SJCRH30 (cell line): ENCODE measurements at places on chromosomes 12 and 14. TPM values are rescaled to one million over a fixed set of nuclear protein-coding genes. Genes with fewer than 3 reads are reported as not detected.

DNA sequence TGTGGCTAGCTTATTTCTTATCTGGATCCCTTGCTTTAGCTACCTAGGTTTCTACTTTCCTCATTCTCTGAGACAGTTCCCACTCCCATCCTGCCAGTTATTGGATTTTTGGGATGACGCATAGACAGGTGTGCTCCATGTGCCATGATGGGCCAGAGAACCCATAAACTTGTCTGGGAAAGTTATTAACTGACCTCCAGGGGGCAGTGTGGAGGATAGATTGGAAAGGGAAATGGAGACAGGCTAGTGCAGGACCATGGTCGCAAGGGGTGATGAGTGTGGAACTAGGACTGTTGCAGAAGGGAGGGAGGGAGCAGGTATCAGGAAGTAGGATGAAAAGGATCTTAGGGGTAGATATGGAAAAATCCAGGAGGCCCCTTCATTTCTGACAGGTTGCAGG is 80.3 kb downstream of the ESRRB start:
- H3K36me3 ChIP-seq: no peaks in the 10 kb centered on the region
- peak; percentile 58 for DNase-seq
- no peak overlapping the region for H3K4me3 ChIP-seq

GRCh38 chr14:52455291-52456088 is 96.8 kb downstream of the TXNDC16 start:
- H3K4me3 ChIP-seq: no peak overlapping the region
- H3K4me1 ChIP-seq: peaks cover 4% of the 10 kb centered on the region; the same call in 1 of the 2 replicates
- H3K36me3 ChIP-seq: no peaks in the 10 kb centered on the region
- no peaks in the 10 kb centered on the region for H3K27me3 ChIP-seq
- no peak overlapping the region for H3K27ac ChIP-seq

The BCDIN3D gene
- 4.7 and 5.3 TPM in 2 replicates for total RNA-seq

- H3K27me3 ChIP-seq: no peaks in the 10 kb centered on the region
- DNase-seq: no peak
- H3K36me3 ChIP-seq: no peaks in the 10 kb centered on the region
Observed at GRCh38 chr12:18696971-18697602, 40.7 kb downstream of the PLCZ1 start.

The UNG gene
- 82.3 and 86.7 TPM in 2 replicates for total RNA-seq

The HOXC6 gene
- 1.3 and 2.2 TPM in 2 replicates for total RNA-seq

- no peaks in the 10 kb centered on the region for H3K27me3 ChIP-seq
- H3K27ac ChIP-seq: no peak overlapping the region
- no peak overlapping the region for H3K4me3 ChIP-seq
- H3K36me3 ChIP-seq: no peaks in the 10 kb centered on the region
- no peaks in the 10 kb centered on the region for H3K4me1 ChIP-seq
Observed at GRCh38 chr14:22099942-22100763, 426.5 kb upstream of the OR4E1 start.

DNA sequence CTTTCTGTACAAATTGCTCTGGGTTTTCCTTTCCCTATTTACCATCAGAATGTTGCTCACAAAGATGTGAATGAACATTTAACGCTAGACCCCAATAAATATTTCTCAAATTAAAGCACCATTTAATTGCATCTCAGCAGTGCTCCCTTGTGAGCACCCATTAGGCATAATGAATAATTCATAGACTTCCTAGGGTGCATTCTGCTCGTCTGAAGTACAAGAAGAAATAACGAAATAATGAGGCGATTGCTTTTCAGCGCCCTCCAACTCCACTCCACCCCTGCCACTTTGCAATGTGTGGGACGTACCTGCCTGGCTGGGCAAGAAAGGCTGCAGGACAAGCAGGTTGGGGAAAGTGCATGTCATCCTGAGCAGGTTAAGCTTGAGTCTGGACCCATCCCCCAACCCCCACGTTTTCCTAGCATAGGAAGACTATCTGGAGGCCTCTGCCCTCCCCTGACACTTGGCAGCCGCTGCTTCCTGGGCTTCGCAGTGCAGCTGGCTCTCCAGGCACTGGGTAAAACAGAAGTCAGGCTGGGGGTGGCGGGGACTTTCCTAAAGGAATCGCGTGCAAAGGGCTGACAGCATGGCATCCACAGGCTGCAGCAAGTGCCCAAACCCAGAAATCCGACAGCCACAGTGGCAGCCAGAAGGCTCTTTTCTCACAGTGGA is 253.7 kb downstream of the DUSP6 start:
- peaks cover 22% of the 10 kb centered on the region for H3K4me1 ChIP-seq
- no peak overlapping the region for H3K27ac ChIP-seq
- H3K36me3 ChIP-seq: no peaks in the 10 kb centered on the region
- H3K4me3 ChIP-seq: no peak overlapping the region
- no peaks in the 10 kb centered on the region for H3K27me3 ChIP-seq

DNA sequence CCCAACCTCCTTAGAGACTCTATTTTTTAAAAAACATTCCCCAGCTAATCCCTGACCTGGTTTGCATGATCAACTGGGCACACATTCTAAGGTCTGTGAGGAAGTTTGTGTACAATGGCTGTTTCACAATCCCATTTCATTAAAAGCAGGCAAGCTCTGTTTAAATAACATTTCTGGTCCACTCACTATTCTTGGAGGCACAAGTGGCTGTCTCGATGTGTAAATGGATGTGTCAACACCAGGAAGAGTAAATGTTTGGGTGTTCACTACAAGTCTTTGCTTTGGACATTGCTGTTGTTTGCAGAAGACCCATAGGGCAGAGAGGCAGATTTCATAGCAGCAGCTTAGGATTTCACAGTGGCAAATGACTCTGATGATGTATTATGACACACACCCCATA is 98.3 kb downstream of the PDZRN4 start:
- no peak for DNase-seq
- H3K4me1 ChIP-seq: peaks cover 13% of the 10 kb centered on the region
- no peaks in the 10 kb centered on the region for H3K27me3 ChIP-seq
- no peak overlapping the region for H3K27ac ChIP-seq

The CD27 gene
- 0.12 and 0.15 TPM in 2 replicates for total RNA-seq

The GLI1 gene
- total RNA-seq: 171 and 174 TPM in 2 replicates

The TTC8 gene
- total RNA-seq: 9.4 and 10.5 TPM in 2 replicates

DNA sequence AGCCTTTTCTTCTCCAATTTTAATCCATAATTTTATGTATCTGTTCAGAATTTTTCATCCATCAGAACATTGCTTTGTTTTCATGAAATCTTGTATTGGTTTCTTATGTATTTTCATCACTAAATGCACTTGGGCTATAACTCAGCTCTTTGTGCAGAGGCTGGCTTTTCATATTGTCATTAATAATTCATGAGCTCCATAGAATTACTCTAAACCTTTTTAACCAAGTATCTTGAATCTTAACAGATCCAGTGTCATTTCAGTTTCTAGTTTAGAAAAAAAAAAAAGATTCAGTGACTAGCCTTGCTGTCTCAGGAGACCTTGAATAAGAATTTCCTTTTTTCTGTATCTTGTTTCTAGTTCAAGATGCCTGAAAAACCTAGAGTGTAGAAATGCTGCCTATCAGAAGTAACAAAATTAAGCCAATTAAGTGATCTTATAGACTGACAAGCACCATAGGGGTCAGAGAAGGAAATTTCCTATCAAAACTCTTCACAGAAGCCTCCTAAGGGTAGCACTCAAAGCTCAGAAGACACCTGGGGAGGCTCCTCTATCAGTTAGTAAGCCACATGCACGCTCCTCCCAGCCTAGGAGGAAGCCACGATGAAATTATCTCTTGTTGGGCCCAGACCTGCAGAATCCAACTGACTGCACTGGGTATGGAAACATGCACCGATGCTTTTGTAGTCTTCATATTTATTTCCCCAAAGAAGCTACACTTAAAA is 163.4 kb downstream of the KICS2 start:
- no peak overlapping the region for H3K4me3 ChIP-seq
- H3K36me3 ChIP-seq: no peaks in the 10 kb centered on the region
- no peaks in the 10 kb centered on the region for H3K27me3 ChIP-seq
- peaks cover 32% of the 10 kb centered on the region for H3K4me1 ChIP-seq
- no peak for DNase-seq
- peak overlapping the region; percentile 18 for H3K27ac ChIP-seq

The LAG3 gene
- total RNA-seq: 0.16 TPM in 1 of 2 replicates, not detected in the other

DNA sequence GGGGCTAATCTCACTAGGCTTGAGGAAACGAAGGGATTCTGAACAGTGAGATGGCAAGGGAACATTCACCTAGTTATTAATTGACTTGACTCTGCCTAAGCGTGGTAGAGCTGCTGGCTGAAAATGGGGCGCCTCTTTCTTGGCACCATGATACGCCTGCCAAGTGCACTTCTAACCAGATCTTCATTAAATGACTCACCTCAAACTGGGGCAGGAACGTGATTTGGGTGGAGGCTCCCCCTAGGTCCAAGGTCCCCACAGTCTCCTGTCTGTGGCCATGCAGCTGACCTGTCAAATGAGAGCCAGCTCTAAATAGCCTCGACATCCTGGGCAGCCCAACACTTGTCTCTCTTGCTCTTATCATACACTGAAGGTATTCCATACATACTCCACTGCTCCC is 26.0 kb downstream of the COQ6 start:
- H3K27me3 ChIP-seq: no peaks in the 10 kb centered on the region
- no peak for DNase-seq
- no peak overlapping the region for H3K27ac ChIP-seq

DNA sequence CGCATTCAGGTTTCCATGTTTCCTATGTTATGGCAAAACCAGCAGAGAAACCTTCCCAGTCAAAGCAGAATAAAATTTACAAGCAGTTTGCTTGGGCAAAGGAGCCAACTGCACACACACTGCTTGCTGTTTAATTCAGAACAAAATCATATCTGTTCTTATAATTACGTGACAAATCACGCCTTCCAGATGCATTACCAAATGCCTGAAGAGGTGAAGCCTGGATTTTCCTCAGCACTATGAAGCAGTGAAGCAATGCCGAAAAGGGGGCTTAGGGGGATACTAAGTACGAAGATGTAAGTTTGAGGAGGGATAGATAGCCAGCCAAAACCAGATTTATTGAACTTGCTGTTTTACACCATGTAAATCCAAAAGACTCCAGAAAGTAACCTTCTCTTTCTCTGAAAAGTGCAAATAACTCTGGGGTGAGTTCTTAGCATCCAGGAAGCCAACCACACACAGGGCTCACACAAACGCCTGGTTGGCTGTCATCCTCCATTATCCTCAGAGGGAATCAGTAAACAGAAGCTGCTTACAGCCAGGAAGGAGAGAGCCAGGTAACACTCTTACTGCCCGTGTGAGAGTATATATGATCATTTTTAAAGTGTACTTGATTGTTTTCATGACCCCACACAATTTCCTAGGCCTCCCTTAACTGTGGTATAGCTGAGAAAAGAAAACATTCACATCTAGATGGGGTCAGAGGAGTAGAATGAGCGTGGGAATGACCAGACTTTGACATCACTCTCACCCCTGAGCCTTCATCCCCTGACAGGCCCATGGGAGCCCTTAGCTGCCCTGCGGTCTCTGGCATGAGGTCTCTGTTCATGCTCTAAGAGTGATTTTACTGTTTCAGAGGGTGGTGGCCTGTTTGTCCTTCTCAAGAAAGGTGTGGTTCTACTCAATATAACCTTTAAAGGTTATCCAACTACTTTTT is 442.5 kb downstream of the EGLN3 start:
- no peaks in the 10 kb centered on the region for H3K36me3 ChIP-seq
- H3K4me1 ChIP-seq: no peaks in the 10 kb centered on the region
- no peaks in the 10 kb centered on the region for H3K27me3 ChIP-seq
- H3K4me3 ChIP-seq: no peak overlapping the region
- H3K27ac ChIP-seq: no peak overlapping the region

The OR4N2 gene
- not detected in 2 replicates for total RNA-seq

- no peaks in the 10 kb centered on the region for H3K27me3 ChIP-seq
- no peak for DNase-seq
- no peak overlapping the region for H3K4me3 ChIP-seq
- H3K27ac ChIP-seq: no peak overlapping the region; the same call in 1 of the 2 replicates
- peaks cover 13% of the 10 kb centered on the region for H3K4me1 ChIP-seq
Observed at GRCh38 chr12:79057540-79057939, 193.0 kb downstream of the SYT1 start.

DNA sequence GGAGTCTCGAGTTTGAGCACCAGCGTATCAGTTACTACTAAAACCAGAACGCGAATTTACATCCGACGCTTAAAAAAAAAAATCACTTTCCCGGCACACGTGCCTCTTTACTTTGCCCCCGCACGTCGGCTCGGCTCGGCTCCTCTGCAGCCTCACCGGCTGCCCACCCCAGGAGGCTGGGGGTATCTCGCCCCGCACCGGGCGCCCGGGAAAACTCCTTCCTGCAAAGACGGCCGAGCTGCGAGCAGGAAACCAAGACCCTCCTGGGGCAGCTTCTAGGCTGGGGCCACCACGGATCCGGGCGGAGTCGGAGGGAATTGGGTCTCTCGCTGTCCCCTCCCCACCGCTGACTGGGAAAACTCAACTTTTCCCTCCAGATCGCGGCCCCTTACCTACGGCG is 610 bp downstream of the VSIG10 start:
- DNase-seq: peak; percentile 39
- no peaks in the 10 kb centered on the region for H3K4me1 ChIP-seq
- no peaks in the 10 kb centered on the region for H3K27me3 ChIP-seq
- H3K27ac ChIP-seq: peak overlapping the region; percentile 65
- no peaks in the 10 kb centered on the region for H3K36me3 ChIP-seq

The PTGDR gene
- total RNA-seq: not detected in 2 replicates

The SLC17A8 gene
- total RNA-seq: 0.08 TPM in 1 of 2 replicates, not detected in the other

The DAO gene
- not detected in 2 replicates for total RNA-seq

GRCh38 chr12:1618489-1618888 is 10.5 kb upstream of the WNT5B start:
- peaks cover 31% of the 10 kb centered on the region for H3K4me1 ChIP-seq
- no peaks in the 10 kb centered on the region for H3K36me3 ChIP-seq
- H3K4me3 ChIP-seq: no peak overlapping the region
- H3K27ac ChIP-seq: no peak overlapping the region

The KRT72 gene
- not detected in 2 replicates for total RNA-seq

The CLEC9A gene
- total RNA-seq: not detected in 2 replicates

The PSEN1 gene
- total RNA-seq: 21.8 and 25.7 TPM in 2 replicates

GRCh38 chr14:84541018-84541417 is 988.9 kb upstream of the FLRT2 start:
- no peak for DNase-seq
- H3K27ac ChIP-seq: no peak overlapping the region
- H3K36me3 ChIP-seq: no peaks in the 10 kb centered on the region
- no peaks in the 10 kb centered on the region for H3K4me1 ChIP-seq
- no peak overlapping the region for H3K4me3 ChIP-seq
- no peaks in the 10 kb centered on the region for H3K27me3 ChIP-seq

The PRKD1 gene
- total RNA-seq: 11.0 and 11.6 TPM in 2 replicates

DNA sequence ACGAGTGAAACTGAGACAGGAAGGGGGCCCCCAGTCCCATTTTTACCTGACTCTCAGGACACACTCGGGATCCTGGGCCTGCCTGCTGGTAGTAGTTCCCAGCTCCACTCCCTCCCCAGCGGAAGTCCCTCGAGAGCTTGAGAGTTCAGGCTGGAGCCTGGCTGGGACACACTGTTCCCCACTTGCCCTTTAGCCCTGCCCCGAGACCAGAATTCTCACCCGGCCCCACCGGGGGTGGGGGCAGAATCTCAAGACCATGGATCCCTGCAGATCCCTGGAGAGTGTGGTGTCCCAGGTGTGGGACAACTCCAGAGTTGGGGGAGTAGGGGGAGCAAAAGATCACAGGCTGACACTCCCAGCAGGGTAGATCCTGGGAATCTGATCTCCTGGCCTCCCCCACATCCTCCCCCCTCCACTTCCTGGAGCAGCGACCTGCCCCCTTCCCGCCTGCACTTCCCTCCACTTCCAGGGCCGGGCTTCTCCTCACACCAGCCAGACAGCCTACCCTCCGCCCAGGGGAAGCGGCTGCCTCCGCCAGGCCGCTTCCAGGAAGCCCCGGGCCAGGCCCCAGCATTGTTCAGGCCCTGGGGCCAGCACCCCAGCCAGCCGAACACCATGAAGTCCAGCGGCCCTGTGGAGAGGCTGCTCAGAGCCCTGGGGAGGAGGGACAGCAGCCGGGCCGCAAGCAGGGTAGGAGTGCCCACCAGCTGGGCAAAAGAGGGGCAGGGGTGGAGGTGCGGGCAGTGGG is at the start of gene TNS2:
Gene TNS2, plus strand, starts transcription at position 495 of the 748 bp plus-strand sequence. Its CDS starts 121 bp downstream, at position 616.
- H3K27ac ChIP-seq: peak within 1 kb of the TSS; percentile 29
- peak; percentile 77 for DNase-seq
- H3K27me3 ChIP-seq: no peaks in the 10 kb centered on the region
- H3K4me3 ChIP-seq: peak within 1 kb of the TSS; percentile 58
- H3K36me3 ChIP-seq: no peaks in the 10 kb centered on the region

The POTEM gene
- total RNA-seq: not detected in 2 replicates
